Fibroblast of villous mesenchyme (primary cell): ENCODE measurements at places on chromosomes 3 and 15. TPM values are rescaled to one million over a fixed set of nuclear protein-coding genes. Genes with fewer than 3 reads are reported as not detected.
A peak's percentile ranks its signal among the peaks of the same experiment; 100 is the strongest.

ZNF385D gene
- total RNA-seq, result 0.64 and 1.7 TPM in 2 replicates

CFAP100 gene
- total RNA-seq, result not detected in 2 replicates

DNA sequence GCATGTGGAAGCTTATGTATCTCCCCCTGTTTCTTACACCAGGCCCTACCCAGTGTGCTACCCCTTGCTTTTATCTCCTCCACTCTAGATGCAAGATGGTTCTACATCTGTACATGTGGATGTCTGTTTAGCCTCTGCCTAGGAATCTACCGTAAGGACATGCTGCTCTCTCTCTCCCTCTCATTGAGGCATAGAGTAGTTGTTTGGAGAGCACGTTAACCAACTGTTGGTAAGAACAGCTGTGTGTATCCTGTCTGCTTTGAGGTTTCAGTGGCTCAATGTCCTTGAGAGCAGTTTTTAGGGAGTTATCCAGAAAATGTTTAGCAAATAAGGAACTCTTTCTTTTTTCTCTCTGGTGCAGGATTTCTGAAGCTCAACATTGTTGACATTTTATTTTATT lies 152.8 kb downstream of the DNAJB8 start:
- no peak for DNase-seq

BCHE gene
- 1.6 and 2.6 TPM in 2 replicates for total RNA-seq

DNA sequence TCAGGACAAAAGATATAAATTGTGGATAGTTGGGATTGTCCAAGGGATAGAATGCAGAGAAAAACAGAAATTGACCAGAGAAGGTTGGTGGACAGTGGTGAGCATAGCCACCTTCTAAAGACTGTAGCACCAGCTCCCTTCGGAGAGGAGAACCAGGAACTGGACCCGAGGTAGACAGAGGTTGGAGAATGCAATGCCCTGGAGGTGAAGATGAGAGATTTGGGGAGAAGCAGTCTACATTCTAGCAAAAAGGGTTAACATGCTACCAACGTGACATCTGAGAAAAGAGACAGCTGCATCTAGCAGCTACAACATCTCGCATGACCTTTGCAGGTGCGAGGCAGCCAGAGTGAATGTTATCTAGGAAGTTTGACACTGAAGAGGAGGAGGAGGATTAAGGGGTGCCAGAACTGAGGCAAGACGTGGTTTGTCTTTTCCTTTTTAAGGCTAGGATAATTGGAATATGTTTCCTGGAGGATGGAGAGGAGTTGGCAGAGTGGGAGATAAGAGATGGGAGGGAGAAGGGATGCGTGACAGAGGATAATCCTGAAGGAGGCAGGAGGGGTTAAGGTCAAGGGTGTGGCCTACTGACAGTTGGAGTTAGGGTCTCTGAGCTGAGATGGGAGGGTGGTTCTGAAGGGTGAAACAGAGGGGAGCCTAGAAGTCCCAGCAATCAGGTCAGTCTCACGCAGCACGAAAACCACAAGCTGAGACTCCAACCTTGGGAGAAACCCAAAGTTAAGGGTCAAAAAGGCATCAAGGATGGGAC lies 103.7 kb upstream of the NR2E3 start:
- DNase-seq, result no peak

ZNF80 gene
- total RNA-seq, result under 0.01 TPM in 1 of 2 replicates, not detected in the other

DNA sequence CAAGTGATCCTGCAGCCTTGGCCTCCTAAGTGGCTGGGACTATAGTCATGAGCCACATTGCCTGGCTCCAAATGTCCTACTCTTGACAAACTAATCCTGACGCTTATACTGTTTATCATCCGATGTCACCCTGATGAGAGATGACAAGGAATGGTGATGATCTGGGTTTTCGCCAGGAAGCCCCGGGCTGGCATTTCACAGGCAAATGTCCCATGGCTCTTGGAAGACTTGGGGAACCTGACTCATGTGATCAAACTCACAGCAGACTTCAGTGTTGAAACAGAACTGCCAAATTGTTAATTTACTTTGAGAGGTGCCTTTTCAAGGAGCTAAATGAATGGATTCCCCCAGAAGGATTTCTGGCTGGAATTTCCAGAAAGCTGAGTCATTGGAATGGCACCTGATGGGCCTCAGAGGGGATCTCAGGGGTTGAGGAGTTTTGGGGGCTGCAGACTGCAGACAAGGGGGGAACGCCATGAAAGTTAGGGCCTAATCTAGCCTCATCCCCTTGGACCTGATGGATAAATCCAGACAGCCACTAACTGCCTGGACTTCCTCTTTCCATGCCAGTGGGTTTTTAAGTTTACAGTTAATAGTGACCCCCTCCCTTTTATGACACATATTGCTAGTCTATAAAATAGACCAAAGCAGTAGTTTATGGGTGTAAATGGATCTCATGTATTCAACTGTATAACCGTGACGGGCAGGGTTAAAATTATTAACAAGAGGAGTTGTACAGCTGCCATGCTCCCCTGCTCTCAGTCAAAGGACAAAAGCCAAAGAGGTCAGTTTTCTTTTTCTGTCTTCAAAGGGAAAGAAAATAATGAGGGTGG lies 146.6 kb downstream of the CHSY1 start:
- DNase-seq, result peak; percentile 44

GRCh38 chr3:150090006-150090405 lies 119.3 kb upstream of the PFN2 start:
- DNase-seq, result no peak

DNA sequence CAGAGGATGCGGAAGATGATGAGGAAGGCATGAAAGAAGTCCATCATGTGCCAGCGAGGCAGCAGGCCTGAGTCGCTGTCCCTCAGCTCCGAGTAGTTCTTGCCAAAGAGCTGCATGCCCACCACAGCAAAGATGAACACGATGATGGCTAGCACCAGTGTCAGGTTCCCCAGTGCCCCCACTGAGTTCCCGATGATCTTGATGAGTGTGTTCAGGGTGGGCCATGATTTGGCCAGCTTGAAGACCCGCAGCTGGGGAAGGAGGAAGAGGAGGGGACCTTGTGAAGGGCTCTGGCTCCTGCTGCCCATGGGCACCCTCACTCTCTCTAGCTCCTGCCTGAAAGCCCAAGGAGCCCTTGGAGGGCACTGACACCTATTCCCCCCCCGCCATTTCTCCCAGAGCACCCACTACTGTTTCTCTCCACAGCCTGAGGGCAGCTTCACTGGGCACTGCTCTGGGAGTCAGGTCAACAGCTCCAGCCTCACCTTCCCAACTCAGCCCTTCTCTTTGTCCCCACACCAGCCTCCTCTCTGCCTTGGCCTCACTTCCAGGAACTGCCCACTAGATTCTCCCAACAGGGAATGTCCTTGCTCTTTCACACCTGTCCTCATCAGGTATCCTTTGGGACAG lies 63.6 kb downstream of the SCN5A start:
- no peak for DNase-seq

GRCh38 chr3:30649572-30650318 lies 43.3 kb downstream of the TGFBR2 start:
- peak; percentile 68 for DNase-seq

LMAN1L gene
- total RNA-seq, result not detected in 2 replicates

GRCh38 chr3:64490180-64490724 lies 197.5 kb downstream of the ADAMTS9 start:
- peak; percentile 74 for DNase-seq

GRCh38 chr3:185631108-185631507 lies 45.0 kb downstream of the SENP2 start:
- DNase-seq, result no peak

DNA sequence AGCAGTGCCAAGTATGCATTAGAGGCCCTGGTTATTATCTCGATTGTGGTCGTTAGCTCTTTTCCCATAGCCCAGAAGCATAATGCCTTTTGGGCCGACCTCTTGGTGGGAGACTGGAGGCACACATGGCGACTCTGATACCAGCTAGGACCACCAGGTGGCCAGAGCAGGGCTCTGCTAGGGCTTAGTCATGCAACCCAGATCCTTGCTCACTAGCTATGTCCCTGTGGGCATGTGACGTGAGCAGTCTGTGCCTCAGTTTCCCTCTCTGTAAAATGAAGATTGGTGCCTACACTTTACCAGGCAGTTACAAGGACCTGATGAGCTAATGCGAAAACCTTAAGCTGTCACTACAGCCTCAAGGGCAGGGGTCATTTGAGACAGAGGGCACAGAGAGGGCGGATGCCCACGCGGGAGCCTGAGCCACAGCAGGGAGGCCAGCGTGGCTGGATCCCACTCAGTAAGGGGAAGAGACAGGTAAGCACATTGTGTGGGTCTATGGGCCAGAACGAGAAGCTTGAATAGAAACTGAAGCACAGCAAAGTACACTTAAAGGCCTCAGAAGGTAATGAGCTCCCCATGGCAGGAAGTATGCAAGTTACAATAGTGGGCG lies 8.8 kb downstream of the KLF15 start:
- no peak for DNase-seq

GRCh38 chr3:104554425-104554824 lies 812.3 kb upstream of the ALCAM start:
- DNase-seq, result no peak

GRCh38 chr3:134239538-134239937 lies 11.1 kb downstream of the RYK start:
- peak; percentile 33 for DNase-seq

- peak; percentile 50 for DNase-seq
Measured at GRCh38 chr15:44468709-44469385, 41.4 kb downstream of the CTDSPL2 start.

KBTBD13 gene
- total RNA-seq, result not detected in 2 replicates

DNA sequence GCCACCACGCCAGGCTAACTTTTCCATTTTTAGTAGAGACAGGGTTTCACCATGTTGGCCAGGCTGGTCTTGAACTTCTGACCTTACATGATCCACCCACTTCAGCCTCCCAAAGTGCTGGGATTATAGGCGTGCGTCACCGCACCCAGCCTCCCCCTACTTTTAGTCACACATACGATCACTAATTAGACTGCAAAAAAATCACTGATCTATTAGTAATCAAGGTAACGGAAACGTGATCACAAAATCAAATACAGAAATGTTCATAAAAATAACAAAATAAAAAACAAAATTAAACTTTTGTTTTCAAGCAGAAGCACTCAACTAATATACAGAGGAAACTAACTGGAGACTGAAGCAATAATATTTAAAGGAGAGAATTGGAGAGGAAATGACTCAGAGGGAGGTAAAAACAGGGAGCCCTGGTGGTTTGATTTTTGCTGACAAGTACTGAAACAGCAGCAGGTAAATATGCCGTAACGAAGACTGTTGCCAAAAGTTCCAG lies 4.6 kb downstream of the WDR53 start:
- peak; percentile 28 for DNase-seq

SELENOS gene
- 78.3 and 84.6 TPM in 2 replicates for total RNA-seq

GRCh38 chr3:53104762-53105161 lies 25.5 kb downstream of the RFT1 start:
- DNase-seq, result no peak

GRCh38 chr3:174132421-174133042 lies 726.6 kb upstream of the NAALADL2 start:
- DNase-seq, result peak; percentile 24

GRCh38 chr3:52367891-52368880 lies 52.1 kb downstream of the DNAH1 start:
- no peak for DNase-seq
